ENCODE measurements at places on chromosomes 1 and 21.

DNA sequence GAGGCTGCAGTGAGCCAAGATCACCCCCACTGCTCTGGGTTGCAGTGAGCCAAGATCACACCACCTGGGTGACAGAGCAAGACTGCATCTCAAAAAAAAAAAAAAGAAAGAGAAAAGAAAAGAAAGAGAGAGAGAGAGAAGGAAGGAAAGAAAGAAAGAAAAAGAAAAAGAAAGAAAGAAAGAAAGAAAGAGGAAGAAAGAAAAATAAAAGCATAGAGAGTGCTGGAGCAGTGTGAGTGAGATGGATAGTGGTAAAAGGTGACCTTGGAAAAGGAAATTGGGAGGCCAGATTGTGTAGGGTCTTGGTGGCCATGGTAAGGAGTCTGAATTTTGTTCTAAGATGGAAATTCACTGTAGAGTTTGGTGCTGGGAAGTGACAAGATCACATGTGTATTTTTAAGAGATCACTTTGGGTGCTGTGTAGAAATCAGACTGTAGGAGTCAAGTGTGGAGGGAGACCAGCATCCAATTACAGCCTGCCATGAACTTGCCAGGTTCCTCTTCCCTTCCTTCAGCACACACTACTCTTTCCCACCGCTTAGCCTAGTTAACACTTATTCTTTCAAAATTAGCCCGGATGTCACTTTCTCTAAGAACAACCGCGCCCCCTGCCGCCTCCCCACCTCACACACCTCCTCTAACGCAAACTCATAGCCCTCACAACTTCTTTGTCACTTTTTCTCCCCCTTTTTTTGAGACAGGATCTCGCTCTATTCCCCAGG is 17.9 kb downstream of the MTX1 start:
- DNase-seq, result peak; percentile 75

GRCh38 chr1:112852276-112852675 is 103.7 kb downstream of the SLC16A1 start:
- DNase-seq, result no peak

- no peak for DNase-seq
Measured at GRCh38 chr1:21594501-21594900, 74.7 kb downstream of the RAP1GAP start.

DNA sequence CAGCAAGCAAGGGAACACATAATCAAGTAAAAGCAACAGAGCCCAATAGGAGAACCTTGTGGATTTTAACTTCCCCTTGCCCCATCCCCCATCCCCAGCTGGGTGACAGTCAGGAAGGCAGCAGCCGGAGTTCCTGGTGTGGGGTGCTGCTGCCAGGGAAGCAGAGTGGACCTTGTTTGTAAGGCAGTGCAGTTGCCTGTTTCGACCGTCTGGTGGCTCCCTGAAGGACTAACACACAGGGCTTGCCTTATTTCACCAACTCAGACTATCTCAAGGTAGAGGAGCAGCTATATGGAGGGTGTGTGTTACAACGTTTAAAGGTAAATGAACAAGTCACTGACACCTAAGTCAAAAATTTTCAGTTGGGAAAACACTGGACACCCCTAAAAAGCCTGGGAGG is 6.6 kb downstream of the KRTAP10-8 start:
- no peak for DNase-seq

GRCh38 chr1:28737307-28738132 is 780 bp downstream of the YTHDF2 start:
- peak; percentile 49 for DNase-seq

DNA sequence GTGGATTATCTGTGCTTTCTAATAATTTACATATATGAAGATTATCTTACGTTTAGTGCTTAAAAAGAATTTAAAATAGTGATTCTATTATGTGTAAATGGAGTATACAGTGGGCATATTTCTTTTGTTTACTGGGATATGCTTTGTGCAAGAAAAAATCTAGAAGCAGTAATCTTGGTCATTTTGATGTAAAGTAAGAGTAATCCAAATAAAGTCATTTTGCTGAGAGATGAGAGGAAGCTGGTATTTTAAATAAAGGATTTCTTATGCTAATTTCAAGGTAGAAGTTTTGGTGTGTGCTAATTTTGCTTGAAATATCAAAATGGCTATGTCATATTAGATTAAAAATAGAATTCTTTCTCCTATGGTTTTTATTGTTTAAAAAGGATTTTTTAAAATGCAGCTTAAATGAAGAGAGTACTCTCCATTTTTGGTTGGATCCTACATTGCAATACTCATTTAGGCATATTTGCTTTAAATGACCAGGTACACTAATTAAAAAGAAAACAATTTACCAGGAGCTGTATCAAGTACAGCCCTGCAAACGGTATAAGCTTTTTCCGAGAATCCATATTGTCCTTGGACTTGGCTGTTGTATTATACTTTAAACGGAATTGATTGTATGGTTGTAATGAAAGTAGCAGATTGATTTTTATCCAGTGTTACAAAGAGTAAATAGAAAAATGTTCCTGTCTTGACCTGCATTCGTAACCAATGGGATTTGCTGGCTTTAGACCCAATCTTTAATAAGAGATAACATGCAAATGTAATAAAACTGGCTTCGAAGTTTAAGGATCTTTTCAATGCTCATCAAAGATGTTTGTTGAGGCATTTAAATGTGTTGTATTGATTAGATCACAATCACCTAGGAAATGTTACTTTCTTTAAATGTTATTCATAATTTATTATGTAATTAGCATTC is 574.7 kb downstream of the USP25 start:
- no peak for DNase-seq

DNA sequence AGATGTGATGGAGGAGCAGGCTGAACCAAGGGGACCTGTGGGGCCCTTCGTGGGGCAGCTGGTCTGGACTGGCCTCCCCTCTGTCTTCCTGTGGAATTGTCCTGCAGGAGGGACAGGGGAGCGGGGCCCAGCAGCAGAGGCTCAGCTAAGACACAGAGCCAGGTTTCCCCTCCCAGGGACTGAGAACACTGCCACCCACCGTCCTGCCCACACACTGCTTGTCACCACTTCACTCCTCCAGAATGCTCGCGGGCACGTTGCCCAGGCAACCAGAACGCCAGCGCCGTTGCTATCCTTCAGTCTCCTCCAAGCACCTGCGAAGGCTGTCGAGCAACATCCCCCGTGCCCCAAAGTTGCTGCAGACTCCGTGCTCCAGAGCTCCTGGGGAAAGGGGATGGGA is 46.4 kb downstream of the AJAP1 start:
- no peak for DNase-seq

DNA sequence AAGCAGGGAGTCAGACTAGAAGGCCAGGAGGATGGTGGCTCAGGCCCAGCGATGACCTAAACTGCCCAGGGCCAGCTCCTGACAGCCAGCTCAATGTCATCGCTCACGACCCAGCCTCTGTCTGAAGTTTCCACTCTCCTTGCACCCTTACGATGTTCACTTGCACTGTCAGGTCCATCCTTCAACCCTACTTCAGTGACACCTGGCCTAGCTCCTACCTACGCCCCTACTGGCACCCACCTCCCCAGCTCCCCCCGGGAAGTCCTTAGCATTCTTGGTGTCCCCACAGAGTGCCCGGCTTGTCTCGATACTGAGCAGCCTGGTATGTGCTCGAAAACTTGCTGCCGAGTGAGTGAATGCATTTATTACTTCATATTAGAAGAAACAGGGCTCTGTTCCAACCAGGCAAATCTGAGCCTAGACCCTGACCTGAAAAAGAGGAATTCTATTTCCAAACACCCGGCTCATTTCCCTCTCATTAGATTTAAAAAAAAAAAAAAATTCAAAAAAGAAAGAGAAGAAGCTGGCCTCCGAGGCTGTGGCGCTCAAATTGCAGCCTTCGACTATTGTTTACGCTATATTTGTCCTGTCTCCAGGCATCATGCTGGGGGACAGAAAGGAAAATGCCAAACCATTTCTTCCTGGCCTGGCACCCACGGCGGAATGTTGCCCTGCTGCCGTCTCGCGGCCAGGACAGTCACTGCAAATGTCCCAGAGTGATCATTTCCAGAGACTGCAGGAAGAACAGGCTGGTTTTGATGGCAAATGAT is 29.8 kb upstream of the LRRC38 start:
- no peak for DNase-seq

GRCh38 chr21:41833497-41834115 is 45.5 kb downstream of the PRDM15 start:
- no peak for DNase-seq

DNA sequence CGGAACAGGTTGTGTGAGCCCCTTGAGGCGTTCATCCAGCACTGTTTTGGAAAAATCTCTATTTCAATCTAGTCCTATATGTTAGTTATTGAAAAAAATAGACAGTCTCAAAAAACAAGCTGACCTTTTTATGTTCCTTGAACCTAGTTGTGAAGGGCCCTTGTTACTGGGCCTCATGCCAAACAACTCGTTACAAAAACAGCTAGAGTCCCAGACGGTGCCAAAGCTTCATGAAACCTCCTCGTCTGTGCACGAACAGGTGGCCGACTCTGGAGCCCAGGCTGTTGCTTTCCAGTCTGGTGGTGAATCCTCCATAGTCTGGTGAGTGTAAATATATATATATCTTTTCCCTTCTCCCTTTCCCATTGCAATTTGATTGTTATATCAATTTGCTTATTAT is at the start of gene CHIA:
TSS of gene CHIA (plus strand) at position 222 of the 400 bp plus-strand sequence. CDS start 19,617 bp downstream, outside the sequence.
- no peak for DNase-seq

GRCh38 chr1:65259816-65260215 is 49.5 kb upstream of the DNAJC6 start:
- no peak for DNase-seq

DNA sequence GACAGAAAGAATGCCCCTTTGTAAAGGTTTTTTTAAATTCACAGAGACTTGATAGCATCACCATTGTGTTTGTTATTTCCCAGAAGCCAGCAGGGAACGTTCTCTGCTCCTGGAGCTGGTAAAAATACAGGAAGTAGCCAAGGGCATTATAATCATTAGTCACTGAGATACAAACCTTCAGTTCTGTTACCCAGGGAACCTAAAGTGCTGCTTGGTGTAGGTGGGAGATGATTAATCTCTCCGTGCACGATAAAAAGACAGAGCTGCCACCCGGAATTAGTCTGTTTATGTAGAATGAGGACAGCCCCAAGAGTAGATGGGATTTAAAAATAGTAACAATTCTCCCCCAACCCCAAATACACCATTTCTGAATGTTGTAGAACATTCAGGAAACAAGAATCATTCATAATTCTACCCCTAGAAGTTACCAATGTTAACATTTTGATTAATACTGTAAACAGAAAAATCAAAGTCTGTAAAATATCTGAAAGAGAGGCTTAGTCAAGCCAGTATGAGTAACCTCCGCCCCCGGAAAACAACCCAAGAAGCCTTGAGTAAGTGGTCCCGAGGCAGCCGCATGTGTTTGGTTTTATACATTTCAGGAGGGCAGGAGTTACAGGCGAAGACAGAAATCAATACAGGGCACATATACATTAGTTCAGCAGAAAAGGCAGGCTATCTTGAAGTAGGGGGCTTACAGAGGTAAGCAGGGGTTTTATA is 45.3 kb upstream of the CTBS start:
- DNase-seq, result peak; percentile 41

- DNase-seq, result no peak
Measured at GRCh38 chr1:10532362-10532761, 57.6 kb downstream of the PEX14 start.

- no peak for DNase-seq
Measured at GRCh38 chr1:29384496-29385015, 148.2 kb downstream of the PTPRU start.

DNA sequence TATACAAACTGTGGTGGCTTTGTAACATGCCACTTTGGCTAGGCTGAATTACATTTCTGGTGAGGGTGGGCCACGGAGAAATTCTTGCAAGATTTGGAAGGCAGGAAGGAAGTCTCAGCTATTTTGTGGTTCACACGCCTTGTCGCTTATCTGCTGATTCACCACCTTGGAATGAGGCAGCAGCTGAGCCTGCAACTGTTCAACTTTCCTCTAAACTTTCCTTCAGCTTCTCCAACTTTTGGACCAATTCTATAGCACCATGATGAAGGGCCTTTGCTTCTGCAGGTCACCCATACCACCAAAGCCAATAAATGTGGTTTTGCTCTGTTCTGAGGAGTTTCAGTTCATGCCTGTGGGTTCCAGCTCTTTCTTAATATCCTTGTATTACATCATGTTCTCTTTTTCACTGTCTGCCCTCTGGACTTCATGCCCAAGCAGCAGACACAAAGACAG is 337.6 kb upstream of the SNX7 start:
- DNase-seq, result no peak

DNA sequence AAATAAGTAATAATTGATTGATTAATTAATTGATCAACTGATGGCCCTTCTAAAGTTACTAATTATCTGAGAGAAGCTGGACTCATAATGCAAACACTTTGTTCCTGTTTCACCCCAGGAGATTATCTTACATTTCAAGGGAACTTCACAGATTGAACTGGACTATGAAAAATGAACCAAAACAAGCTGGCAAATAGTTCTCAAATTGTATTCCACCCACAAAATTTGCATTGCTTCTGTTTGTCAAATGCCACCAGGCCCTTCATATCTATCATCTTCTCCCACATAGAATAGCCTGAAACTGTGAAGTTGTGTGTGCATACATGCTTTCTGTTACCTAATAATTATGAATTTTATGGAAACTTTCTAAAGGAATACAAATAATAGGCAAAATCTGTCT is 104.0 kb downstream of the ZNF281 start:
- no peak for DNase-seq

DNA sequence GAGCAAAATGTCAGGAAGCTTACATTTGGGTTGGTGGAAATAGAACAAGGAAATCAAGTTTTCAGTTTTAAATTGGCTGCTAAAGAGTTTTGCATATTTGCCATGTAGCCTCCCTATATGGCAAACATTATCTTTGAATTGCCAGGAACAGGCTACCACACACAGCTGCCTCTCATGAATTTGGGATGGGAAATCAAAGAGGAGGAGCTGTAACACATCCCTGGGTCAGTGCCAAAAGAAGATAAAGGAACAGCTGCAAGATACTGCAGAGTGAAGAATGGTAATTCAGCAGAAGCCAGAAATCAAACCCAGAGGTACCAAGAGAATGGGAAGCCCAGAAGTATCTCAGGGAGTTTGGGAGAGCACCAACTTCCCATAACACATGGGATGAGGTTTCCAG is 18.6 kb upstream of the RASAL2 start:
- no peak for DNase-seq

- DNase-seq, result no peak
Measured at GRCh38 chr1:245054105-245054504, 100.7 kb upstream of the KIF26B start.

GRCh38 chr1:158674302-158674701 is 12.2 kb downstream of the SPTA1 start:
- DNase-seq, result no peak

DNA sequence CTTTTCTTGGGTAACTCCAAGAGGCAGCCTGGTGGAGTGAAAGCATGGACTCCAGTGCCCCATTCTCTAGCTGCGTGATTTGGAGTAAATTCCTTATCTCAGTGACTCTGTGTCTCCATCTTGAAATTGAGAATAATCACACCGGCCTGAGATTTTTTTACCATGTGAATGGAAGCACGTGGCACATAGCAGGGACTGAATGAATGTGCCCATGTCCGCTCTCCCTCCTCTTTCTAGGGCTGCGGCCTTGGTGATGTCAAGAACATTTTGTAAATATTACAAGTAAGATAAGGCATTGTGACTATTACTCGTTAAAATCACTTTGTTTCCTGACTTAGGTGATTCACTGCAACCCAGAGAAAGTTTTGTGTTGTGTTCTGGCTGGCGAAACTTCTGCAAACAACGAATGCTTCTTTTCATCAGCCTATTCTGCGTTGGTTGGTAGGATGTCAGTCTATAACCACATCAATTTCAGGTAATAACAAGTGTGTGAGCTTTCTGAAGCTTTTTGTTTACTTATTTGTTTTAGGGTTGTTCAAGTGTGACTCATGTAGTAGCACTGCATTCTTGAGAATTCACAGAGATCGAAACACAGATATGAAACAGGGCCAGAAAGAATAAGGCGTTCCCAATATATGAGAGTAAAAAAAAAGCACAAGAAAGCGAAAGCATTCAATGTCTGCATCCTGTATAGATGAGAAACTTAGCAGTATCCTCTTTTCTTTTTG is 135.7 kb upstream of the SLC45A1 start:
- DNase-seq, result no peak
